ENCODE measurements at places on chromosomes 6 and 20.

DNA sequence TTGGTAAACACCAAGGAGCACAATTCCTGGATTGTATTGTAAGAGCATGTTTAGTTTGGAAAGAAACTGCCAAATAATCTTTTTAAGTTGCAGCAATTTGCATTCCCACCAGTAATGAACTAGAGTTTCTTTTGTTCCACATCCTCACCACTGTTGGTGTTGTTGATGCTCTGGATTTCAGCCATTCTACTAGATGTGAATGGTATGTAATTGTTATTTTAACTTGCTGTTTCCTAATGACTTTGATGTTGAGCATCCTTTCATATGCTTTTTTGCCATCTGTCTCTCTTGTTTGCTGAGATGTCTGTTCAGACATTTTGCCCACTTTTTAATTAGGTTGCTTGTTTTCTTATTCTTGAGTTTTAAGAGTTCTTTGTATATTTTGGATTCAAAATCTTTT is 1654.1 kb downstream of the GRIK2 start:
- DNase-seq: no peak

DNA sequence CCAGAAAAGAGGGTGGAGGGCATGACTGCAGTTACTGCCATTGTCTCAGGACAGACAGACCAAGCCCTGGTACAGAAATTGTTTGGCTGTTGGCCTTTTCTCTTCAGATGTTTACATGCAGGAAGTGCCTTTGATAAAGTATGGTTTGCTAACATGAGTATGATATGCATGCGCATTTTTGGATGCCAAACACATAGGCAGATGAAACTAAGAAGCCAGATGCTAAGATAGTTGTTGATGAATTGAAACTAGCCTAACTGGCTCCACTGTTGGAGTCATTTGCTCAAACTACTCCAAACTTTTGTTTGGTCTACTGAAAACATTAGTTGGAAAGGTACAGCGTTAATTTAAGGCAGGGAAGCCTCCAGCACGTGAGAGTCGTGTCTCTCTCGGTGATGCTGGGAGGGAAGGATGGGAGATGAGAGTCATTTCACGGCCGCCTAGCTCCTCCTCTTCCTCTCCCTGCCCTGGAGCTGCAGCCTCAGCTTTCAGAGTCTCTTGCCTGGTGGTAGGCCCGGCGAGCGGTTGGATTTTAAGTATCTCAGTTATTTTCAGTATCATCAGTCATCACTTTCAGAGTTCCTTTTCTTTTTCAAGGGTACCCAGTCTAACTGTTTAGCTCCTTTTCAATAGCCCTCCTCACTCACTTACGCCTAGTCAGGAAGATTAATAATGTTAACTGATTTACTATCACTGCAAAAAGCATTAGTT is 29.7 kb downstream of the RREB1 start:
- DNase-seq: no peak

- no peak for DNase-seq
Observed at GRCh38 chr6:51139950-51140385, 321.3 kb downstream of the TFAP2B start.

GRCh38 chr6:4781426-4781825 is 5.2 kb downstream of the CDYL start:
- no peak for DNase-seq

- no peak for DNase-seq
Observed at GRCh38 chr6:138582573-138582972, 83.3 kb upstream of the NHSL1 start.

DNA sequence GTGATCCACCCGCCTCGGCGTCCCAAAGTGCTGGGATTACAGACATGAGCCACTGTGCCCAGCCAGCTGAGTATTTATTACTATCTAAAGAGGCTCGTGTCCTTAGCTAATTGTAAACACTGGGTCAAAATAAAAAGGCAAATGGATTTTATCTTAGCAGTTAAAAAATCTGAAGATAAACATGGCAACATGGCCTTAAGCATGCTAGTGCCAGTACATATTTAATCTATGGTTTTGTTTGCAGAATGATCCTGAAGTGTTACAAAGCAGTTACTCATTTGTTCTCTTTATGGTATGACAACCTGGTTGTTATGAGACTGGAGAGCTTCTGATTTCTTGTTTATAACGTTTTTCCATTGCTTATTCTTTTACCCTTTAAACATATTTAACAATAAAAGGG is 3.9 kb upstream of the KIAA0408 start:
- DNase-seq: no peak

GRCh38 chr6:96286503-96286902 is 235.1 kb upstream of the UFL1 start:
- DNase-seq: no peak

- DNase-seq: no peak
Observed at GRCh38 chr20:20806121-20807095, 94.0 kb upstream of the RALGAPA2 start.

GRCh38 chr6:158191032-158191431 is 22.9 kb downstream of the GTF2H5 start:
- no peak for DNase-seq

Data from endothelial cell (in vitro differentiated cells).